ENCODE measurements at places on chromosomes 11 and 22. TPM values are rescaled to one million over a fixed set of nuclear protein-coding genes. Genes with fewer than 3 reads are reported as not detected.

DNA sequence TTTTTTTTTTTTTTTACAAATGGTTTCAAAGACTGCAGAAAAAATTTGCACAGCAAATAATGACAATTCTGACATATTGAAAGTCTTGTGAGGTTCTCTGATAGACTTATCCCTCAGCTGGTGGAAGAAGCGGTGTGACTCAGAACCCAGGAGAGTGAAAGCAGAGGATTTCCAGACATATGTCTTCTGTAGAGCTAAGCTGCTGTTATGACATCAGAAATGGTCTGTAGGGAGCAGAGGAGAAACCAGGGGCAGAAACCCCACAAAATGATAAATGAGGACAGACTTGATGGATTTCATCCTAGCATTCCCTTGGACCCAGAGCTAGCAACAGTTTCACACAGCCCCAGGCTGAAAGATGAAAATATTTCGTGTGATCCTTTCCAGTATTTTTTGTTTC, 582.6 kb downstream of the METTL15 start:
- H3K4me1 ChIP-seq = no peaks in the 10 kb centered on the region
- no peaks in the 10 kb centered on the region for H3K27me3 ChIP-seq
- DNase-seq = no peak
- no peak overlapping the region for H3K4me3 ChIP-seq

DNA sequence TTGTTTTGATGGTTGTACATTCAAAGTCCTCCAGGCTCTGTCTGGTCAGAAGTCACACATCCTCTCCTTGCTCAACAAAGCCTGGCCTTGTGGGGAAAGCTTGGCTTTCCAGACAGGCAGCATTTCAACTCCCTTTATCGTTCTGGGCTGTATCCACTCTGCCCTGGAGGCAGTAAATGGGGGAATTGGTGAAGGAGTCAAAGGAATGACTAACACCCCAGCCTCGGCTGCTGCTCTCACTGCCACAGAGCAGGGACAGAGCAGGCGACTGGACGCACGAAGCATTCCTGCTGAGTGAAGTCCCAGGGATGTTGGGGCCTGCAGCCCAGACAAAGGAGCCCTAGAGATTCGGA, 52.8 kb downstream of the WNT11 start:
- H3K27ac ChIP-seq = no peak overlapping the region
- no peaks in the 10 kb centered on the region for H3K27me3 ChIP-seq
- no peak for DNase-seq
- peaks cover 14% of the 10 kb centered on the region for H3K4me1 ChIP-seq

- peaks cover 36% of the 10 kb centered on the region for H3K4me1 ChIP-seq
- peak; percentile 3 for DNase-seq
- H3K36me3 ChIP-seq = peaks cover 36% of the 10 kb centered on the region
- no peak overlapping the region for H3K4me3 ChIP-seq
- H3K27me3 ChIP-seq = no peaks in the 10 kb centered on the region
- no peak overlapping the region for H3K27ac ChIP-seq
Observed at GRCh38 chr11:531919-532526, 3.4 kb downstream of the HRAS start.

DNA sequence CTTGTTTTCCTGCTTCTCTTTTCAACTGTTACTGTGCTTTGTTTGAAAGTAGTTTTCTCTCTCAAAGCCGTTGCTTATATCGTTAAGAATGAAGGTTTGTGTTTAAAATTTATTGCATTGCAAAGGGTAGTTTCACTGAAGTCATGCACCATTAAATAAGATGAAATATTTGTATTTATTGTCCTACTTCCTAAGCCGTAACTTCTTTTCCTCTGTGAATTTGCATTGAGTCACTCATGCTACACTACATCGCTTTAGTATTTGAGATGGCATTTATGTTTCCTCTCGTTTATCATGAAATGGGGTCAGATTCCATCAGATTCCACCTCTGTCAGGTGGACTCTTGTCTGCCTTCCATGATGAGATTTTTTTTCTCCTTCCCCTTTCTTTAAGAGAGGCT, 65.8 kb upstream of the RASSF10 start:
- no peaks in the 10 kb centered on the region for H3K4me1 ChIP-seq
- DNase-seq = no peak
- peaks cover 51% of the 10 kb centered on the region for H3K36me3 ChIP-seq
- no peak overlapping the region for H3K27ac ChIP-seq
- no peak overlapping the region for H3K4me3 ChIP-seq
- H3K27me3 ChIP-seq = no peaks in the 10 kb centered on the region

GRCh38 chr11:88814076-88814475, 251.7 kb downstream of the GRM5 start:
- no peaks in the 10 kb centered on the region for H3K36me3 ChIP-seq
- no peak overlapping the region for H3K4me3 ChIP-seq
- DNase-seq = no peak
- no peak overlapping the region for H3K27ac ChIP-seq
- H3K4me1 ChIP-seq = no peaks in the 10 kb centered on the region
- no peaks in the 10 kb centered on the region for H3K27me3 ChIP-seq

DNA sequence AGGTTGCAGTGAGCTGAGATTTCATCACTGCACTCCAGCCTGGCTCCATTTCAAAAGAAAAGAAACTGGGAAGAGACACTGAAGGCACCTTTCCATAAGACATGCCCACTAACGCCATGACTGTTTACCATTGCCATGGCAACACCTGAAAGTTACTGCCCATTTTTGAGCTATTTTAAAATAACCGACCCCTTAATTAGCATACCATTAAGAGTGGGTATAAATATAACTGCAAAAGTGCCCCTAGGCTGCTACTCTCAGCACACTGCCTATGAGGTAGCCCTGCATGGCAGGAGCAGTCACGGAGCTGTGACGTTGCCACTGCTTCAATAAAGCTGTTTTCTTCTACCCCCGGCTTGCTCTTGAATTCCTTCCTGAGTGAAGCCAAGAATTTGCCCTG, 9.9 kb upstream of the RNASEH2C start:
- H3K36me3 ChIP-seq = no peaks in the 10 kb centered on the region
- no peaks in the 10 kb centered on the region for H3K27me3 ChIP-seq
- H3K4me3 ChIP-seq = no peak overlapping the region

GRCh38 chr11:82969811-82970210, 68.3 kb downstream of the DDIAS start:
- no peaks in the 10 kb centered on the region for H3K27me3 ChIP-seq
- H3K27ac ChIP-seq = no peak overlapping the region
- H3K4me3 ChIP-seq = no peak overlapping the region
- no peak for DNase-seq

GRCh38 chr11:68008381-68009337, 1.5 kb upstream of the ALDH3B1 start:
- DNase-seq = peak; percentile 55
- H3K4me3 ChIP-seq = no peak overlapping the region
- H3K4me1 ChIP-seq = peaks cover 78% of the 10 kb centered on the region
- H3K27me3 ChIP-seq = no peaks in the 10 kb centered on the region
- H3K36me3 ChIP-seq = no peaks in the 10 kb centered on the region
- peak overlapping the region; percentile 88 for H3K27ac ChIP-seq

DNA sequence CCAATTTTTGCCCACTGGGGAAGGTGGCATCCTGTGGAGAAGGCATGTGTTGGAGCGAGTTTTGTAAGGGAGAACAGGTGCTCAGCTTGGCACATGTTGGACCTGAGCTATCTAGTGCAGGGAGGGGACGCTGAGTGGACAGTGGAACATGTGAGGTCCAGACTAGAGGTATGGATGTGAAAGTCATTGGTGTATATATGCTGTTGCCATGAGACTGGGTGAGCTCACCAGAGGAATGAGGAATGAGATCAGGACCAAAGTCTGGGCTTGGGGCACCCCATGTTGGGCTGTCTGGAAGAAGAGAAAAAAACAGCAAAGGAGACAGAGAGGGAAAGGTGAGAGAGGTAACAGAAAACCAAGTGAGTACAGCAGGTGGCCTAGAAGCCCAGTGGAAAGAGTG, 12.3 kb upstream of the SYT7 start:
- no peak overlapping the region for H3K27ac ChIP-seq
- peaks cover 6% of the 10 kb centered on the region for H3K27me3 ChIP-seq
- no peak for DNase-seq
- H3K36me3 ChIP-seq = no peaks in the 10 kb centered on the region
- H3K4me1 ChIP-seq = peaks cover 8% of the 10 kb centered on the region

- no peak overlapping the region for H3K27ac ChIP-seq
- no peak overlapping the region for H3K4me3 ChIP-seq
- H3K27me3 ChIP-seq = no peaks in the 10 kb centered on the region
- DNase-seq = no peak
Observed at GRCh38 chr11:10762913-10763421, 11.9 kb downstream of the CTR9 start.

GRCh38 chr11:15434529-15434928, 319.8 kb downstream of the INSC start:
- no peak overlapping the region for H3K27ac ChIP-seq
- no peak for DNase-seq
- H3K36me3 ChIP-seq = no peaks in the 10 kb centered on the region
- H3K4me3 ChIP-seq = no peak overlapping the region
- H3K4me1 ChIP-seq = no peaks in the 10 kb centered on the region
- H3K27me3 ChIP-seq = no peaks in the 10 kb centered on the region

GRCh38 chr11:12222055-12222792, 111.8 kb downstream of the MICAL2 start:
- H3K36me3 ChIP-seq = peaks cover 44% of the 10 kb centered on the region
- no peak overlapping the region for H3K4me3 ChIP-seq
- DNase-seq = peak; percentile 75
- peaks cover 71% of the 10 kb centered on the region for H3K4me1 ChIP-seq
- no peaks in the 10 kb centered on the region for H3K27me3 ChIP-seq

GRCh38 chr11:112288021-112288420, 27.4 kb upstream of the PLET1 start:
- DNase-seq = no peak
- no peak overlapping the region for H3K4me3 ChIP-seq
- no peaks in the 10 kb centered on the region for H3K27me3 ChIP-seq

DNA sequence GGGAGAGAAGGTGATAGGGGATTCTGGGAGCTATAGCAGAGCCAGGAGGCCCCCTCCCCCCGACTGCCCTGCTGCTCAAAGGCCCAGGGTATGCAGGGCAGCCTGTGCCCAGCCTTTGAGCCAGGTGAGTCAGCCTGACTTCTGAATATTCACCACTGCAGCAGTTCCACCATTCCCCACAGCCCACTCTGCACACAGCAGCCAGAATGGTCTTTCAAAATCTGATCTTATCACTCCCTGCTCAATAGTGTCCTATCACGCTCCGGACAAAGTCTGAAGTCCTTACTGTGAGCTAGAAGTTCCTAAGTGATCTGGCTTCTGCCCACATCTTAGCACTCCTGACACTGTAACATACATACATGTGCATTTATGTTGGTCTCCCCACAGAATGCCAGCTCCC, 111.7 kb downstream of the BUD13 start:
- H3K36me3 ChIP-seq = no peaks in the 10 kb centered on the region
- no peak for DNase-seq
- H3K27ac ChIP-seq = no peak overlapping the region
- H3K27me3 ChIP-seq = no peaks in the 10 kb centered on the region

GRCh38 chr11:64313491-64314145, 3.7 kb downstream of the TRMT112 start:
- no peak for DNase-seq
- no peaks in the 10 kb centered on the region for H3K27me3 ChIP-seq
- H3K27ac ChIP-seq = peak overlapping the region; percentile 65
- H3K36me3 ChIP-seq = peaks cover 43% of the 10 kb centered on the region
- peaks cover 49% of the 10 kb centered on the region for H3K4me1 ChIP-seq
- H3K4me3 ChIP-seq = no peak overlapping the region

DNA sequence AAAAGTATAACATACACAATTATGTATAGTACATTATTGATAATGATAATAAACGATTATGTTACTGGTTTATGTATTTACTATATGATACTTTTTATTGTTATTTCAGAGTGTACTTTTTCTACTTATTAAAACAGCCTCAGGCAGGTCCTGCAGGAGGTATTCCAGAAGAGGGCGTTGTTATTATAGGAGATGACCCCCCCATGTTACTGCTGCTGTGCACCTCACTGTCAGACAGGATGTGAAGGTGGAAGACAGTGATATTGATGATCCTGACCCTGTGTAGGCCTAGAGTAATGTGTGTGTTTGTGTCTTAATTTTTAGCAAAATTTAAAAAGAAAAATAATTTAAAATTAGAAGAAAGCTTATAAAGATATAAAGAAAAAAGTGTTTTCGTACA, 57.6 kb downstream of the REXO2 start:
- DNase-seq = no peak
- no peaks in the 10 kb centered on the region for H3K27me3 ChIP-seq
- no peaks in the 10 kb centered on the region for H3K36me3 ChIP-seq
- H3K4me1 ChIP-seq = no peaks in the 10 kb centered on the region
- no peak overlapping the region for H3K4me3 ChIP-seq

- no peak overlapping the region for H3K27ac ChIP-seq
- no peaks in the 10 kb centered on the region for H3K27me3 ChIP-seq
- no peak overlapping the region for H3K4me3 ChIP-seq
- peaks cover 53% of the 10 kb centered on the region for H3K36me3 ChIP-seq
- no peaks in the 10 kb centered on the region for H3K4me1 ChIP-seq
- DNase-seq = no peak
Observed at GRCh38 chr11:9840460-9841004, 176.7 kb downstream of the SWAP70 start.

DNA sequence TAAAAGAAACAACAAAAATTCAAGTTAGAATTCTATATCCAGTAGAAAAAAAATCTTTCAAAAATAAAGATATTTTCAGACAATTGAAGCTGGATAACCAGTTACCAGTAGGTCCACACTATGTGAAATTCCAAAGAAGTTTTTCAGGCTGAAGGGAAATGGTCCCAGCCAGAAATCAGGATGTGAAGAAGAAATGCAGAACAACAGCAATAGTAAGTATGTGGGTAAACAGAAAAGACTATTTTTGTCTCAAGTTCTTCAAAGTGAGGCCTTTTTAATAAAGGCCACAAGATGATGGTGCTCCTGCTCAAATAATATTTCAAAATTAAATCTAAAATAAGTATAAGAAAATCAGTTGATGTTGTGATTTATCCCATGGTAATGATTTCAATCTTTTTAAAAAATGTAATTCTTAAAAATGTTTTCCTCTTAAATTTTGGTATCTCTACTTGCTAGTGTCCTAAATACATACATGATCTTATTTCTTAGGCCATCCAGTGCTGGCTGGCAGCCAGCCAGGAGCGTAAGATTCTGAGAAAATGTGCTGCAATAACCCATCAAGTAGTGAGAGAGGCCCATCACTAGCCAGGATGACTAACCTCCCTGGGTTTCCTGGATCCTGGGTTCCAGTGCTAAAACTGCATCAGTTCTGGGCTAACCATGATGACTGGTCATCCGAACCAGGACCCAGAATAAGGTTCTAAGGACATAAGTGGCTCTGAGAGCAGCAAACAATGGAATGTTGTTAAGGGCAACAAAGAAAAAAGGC, 15.6 kb upstream of the UCP3 start:
- H3K4me3 ChIP-seq = no peak overlapping the region
- peak; percentile 53 for DNase-seq
- H3K36me3 ChIP-seq = peaks cover 27% of the 10 kb centered on the region
- H3K27me3 ChIP-seq = no peaks in the 10 kb centered on the region
- H3K4me1 ChIP-seq = peaks cover 11% of the 10 kb centered on the region

- peaks cover 43% of the 10 kb centered on the region for H3K36me3 ChIP-seq
- no peak for DNase-seq
- no peaks in the 10 kb centered on the region for H3K27me3 ChIP-seq
Observed at GRCh38 chr11:65021003-65021402, 6.2 kb upstream of the SNX15 start.

BARX2 gene
- 2.3 TPM for total RNA-seq

VPREB1 gene
- not detected for total RNA-seq

MS4A3 gene
- not detected for total RNA-seq

TRPC6 gene
- total RNA-seq = 12.1 TPM

OR4D5 gene
- 4.4 TPM for total RNA-seq

OR8G5 gene
- not detected for total RNA-seq

LIF gene
- 2.4 TPM for total RNA-seq

MORC2 gene
- total RNA-seq = 19.6 TPM

CAPN5 gene
- total RNA-seq = 86.2 TPM

OR2AG2 gene
- 0.55 TPM for total RNA-seq

C22orf42 gene
- not detected for total RNA-seq

GGT5 gene
- total RNA-seq = 9.9 TPM

PLEKHB1 gene
- total RNA-seq = 90.1 TPM

MGAT3 gene
- total RNA-seq = 1.8 TPM

Measured in stomach (tissue), 19 donors.